Mucosa of gallbladder (tissue), 1 donor: ENCODE measurements at places on chromosomes 4 and X.

- no peak for DNase-seq
Measured at GRCh38 chr4:118344801-118345200, 8.0 kb downstream of the PRSS12 start.

DNA sequence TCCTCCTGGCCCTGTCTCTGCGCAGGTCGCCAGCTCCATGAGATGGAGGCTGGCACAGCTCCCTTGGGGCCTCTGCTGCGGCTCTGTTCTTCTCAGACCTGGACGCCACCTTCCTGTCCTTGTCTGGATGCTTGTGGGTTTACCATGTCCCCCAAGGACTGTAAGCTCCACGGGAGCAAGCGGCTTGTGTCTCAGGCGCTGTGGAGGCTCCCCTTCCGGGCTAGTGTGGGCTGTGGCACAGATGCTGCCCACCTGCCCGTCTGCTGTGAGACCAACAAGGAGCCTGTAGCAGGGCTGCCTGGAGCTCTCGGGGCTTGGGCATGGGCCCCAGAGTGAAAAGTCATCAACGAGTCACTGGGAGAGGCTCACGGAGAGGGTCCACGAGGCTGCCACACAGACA, 25.2 kb downstream of the NAT8L start:
- no peak for DNase-seq

GRCh38 chr4:1081689-1082040, 31.7 kb downstream of the RNF212 start:
- no peak for DNase-seq

DNA sequence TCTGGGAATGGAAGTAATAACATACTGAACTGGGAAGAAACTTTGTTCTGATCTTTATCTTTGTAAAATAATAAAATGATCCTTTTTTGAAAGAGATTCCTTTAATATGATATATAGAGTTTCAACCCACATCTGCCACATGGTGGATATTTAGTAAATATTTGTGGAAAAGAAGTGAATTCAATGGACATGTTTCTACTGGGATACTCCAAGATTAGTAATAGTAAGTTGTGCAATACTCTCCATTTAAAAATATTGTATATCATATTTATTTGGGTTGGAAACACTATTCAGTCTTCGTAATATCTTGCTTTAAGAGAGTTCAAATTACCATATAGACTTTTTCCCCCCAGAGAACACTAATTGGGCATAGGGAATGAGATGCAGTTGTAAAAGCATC, 17.8 kb upstream of the ARSJ start:
- DNase-seq, result no peak

DNA sequence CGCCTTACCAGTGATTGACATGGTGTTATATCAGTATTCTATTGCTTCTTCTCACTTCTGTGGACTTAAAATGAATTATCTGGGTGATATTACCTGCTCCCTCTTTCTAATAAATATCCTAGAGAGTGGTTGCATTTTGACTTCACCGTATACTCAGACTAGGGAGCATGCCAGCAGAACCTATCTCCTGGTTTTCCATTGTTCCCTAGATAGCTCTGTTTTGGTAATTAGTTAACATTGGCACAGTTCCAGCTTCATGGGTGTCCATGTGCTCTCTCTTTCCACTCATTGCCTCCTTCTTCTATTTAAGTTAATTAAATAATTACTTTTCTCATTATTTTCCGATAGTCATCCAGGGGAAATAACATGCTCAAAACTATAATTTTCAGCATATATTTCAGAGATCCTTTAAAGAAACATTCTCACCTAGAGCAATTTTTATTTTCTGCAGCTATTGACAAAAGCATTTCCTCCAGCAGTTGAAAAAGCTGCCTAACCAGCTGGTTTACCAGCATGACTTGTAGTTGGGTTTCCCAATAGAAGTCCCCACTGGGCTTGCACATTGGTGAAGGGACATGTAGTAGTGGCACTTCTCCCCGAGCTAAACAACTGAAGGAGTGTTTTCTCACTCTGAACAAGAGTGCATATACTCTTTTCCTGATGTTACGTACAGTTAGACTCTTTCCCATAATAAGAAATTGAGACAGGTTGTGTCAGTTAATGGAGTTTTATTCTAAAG, 27.9 kb upstream of the PAPSS1 start:
- DNase-seq, result no peak

DNA sequence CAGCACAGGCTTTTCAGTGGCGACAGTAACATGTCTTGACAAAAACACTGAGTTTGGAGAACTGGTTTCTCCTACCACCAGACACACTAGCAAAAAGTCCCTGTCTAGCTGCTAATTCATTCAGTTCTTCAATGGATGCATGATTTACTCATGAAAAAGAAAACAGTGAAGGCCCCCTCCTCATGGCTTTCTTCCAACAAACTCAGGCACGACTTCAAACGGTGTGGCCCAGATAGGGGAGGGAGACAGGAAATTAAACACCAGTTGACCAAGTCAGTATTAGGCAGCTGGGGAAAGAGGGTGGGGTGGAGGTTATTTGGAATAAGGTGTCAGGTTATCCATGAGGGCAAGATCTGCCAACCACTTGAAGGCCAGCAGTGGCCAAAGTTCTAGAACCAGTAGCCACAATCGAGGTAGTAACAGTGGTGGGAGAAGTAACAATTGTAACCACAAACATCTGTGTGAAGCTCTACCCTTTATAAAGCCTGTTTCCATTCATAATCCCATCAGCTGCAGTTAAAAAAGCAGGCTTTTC, 60.2 kb downstream of the SEPSECS start:
- DNase-seq, result no peak

- DNase-seq, result no peak
Measured at GRCh38 chr4:109155682-109156283, 146.7 kb downstream of the COL25A1 start.

DNA sequence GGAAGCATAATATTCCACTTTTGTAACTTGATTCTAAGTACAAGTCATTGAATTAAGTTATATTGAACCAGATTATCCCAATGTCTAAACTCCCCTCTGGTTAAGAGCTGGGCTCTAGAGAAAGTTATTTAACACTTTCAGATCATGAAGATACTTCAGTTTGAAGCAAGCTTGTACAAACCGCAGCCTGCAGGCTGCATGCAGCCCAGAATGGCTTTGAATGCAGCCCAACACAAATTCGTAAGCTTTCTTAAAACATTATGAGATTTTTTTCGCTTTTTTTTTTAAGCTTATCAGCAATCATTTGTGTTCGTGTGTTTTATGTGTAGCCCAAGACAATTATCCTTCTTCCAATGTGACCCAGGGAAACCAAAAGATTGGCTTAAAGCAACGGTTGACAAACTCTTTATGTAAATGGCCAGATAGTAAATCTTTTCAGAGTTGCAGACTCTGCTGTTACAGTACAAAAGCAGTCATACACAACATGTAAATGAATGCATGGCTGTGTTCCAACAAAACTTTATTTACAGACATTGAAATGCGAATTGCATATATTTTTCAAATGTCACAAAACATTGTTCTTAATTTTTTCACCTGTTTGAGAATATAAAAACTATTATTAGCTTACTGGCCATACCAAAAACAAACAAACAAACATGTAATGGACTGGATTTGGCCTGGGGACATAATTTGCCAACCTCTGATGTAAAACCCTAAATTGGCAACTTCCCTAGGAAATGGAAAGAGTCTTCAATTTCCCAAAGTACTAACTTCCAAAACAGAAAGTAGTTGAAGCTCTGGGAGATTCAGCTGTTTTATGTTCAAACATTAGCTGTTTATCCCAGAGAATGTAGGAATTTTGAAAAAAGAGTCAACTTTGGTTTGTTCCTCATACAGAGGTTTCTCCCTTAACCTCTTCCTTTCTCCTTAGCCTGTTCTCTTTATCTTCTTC, 201.1 kb upstream of the MBNL3 start:
- no peak for DNase-seq

DNA sequence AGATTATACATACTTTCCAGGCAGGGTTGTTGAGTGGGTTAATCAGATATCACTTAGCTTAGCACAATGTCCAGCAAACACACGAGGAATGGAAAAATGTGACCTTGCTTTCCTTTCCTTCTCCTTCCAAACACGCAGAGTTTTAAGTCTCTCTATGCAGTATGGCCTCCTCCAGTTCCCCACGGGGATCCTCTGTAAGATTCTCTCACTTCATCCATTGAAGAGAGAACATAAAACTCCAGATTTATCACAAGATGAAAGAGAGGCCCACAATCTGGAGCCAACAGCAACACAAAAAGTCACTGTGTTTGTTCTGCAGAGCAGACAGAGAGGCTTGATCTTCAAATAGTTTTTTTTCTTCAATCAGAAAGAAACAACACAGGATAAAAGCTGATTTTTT, 336.8 kb upstream of the CLNK start:
- DNase-seq, result no peak

DNA sequence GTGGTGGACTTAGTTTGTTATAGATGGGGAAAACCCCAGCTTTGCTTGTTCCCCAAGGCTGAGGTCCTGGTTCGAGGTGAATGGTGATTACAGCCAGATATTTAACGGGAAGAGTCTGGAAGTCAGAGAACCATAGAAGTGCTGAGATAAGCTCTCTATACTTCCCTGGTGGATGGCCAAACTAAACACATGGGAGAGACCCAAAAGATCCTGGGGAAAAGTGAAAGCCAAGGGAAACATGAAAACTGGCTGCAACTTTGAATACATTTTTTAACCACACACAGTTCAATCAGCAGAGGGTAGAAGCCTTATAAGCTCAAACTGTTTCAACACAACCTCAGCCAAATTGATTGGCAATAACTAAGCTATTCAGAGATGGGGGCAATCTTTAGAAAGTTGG, 29.3 kb upstream of the SRPX start:
- no peak for DNase-seq
